Activated T-helper 2 cell treated with anti-CD3 and anti-CD28 coated beads, Interferon-gamma antibody, Interleukin-2, Interleukin-4, amounts not matched to agents 10 μg/mL and 5 μg/mL and 100 μg/mL, durations not matched to agents 14 hours and 24 hours and 36 hours (primary cell): ENCODE measurements at places on chromosomes 6 and 20. TPM values are rescaled to one million over a fixed set of nuclear protein-coding genes. Genes with fewer than 3 reads are reported as not detected.
A peak's percentile ranks its signal among the peaks of the same experiment; 100 is the strongest.

Gene PAK5
- total RNA-seq, result not detected in 2 replicates

Gene CENPQ
- 13.9 and 14.1 TPM in 2 replicates for total RNA-seq

DNA sequence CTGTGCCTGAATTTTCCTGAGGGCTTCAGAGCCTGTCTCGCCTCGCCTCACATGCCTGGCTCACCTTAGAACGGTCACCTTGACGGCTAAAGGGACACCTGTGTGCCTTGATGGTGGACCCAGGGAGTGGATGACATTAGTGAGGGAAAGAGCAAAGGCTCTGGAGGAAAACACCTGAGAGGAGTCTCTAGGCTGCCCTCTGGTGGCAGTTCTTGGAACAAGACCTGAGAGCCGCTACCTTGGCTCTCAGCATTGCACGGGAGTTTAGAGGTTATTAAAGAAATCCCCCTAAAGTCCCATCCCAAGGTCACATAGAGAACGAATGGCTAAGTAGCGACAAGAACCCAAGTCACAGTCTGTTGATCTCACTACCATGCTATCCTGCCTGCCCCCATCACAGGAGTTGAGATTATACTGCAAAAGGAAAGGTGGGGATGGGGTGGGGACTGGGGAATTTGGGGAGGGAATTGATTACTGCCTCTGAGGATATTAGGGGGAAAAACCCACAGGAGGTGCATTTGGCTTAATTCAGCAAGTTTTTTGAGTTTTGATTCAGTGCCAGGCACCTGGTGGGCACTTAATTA is 7.9 kb upstream of the CDSN start:
- H3K36me3 ChIP-seq, result no peaks in the 10 kb centered on the region
- H3K4me3 ChIP-seq, result no peak overlapping the region
- H3K27me3 ChIP-seq, result peaks cover 18% of the 10 kb centered on the region
- peak; percentile 52 for DNase-seq

- no peak overlapping the region for H3K27ac ChIP-seq
- no peaks in the 10 kb centered on the region for H3K36me3 ChIP-seq
- H3K27me3 ChIP-seq, result peaks cover 16% of the 10 kb centered on the region
- H3K4me3 ChIP-seq, result no peak overlapping the region
Observed at GRCh38 chr20:1711826-1712601, 54.4 kb upstream of the SIRPG start.

- H3K4me3 ChIP-seq, result no peak overlapping the region
- no peak overlapping the region for H3K27ac ChIP-seq
- no peak for DNase-seq
- peaks cover 1% of the 10 kb centered on the region for H3K4me1 ChIP-seq
Observed at GRCh38 chr6:71498638-71499037, 210.0 kb downstream of the OGFRL1 start.

Gene CYP39A1
- total RNA-seq, result not detected in 2 replicates

GRCh38 chr6:72720464-72720863 is 98.6 kb downstream of the KCNQ5 start:
- no peak overlapping the region for H3K27ac ChIP-seq
- H3K4me3 ChIP-seq, result no peak overlapping the region
- H3K36me3 ChIP-seq, result no peaks in the 10 kb centered on the region
- H3K27me3 ChIP-seq, result no peaks in the 10 kb centered on the region
- no peak for DNase-seq
- H3K4me1 ChIP-seq, result peaks cover 4% of the 10 kb centered on the region

- no peak for DNase-seq
- peaks cover 7% of the 10 kb centered on the region for H3K27me3 ChIP-seq
- H3K4me1 ChIP-seq, result peaks cover 2% of the 10 kb centered on the region
- H3K27ac ChIP-seq, result no peak overlapping the region
- H3K36me3 ChIP-seq, result no peaks in the 10 kb centered on the region
Observed at GRCh38 chr6:106496823-106497222, 132.5 kb downstream of the RTN4IP1 start.

Gene RIPOR2
- total RNA-seq, result 8.5 and 9.4 TPM in 2 replicates

DNA sequence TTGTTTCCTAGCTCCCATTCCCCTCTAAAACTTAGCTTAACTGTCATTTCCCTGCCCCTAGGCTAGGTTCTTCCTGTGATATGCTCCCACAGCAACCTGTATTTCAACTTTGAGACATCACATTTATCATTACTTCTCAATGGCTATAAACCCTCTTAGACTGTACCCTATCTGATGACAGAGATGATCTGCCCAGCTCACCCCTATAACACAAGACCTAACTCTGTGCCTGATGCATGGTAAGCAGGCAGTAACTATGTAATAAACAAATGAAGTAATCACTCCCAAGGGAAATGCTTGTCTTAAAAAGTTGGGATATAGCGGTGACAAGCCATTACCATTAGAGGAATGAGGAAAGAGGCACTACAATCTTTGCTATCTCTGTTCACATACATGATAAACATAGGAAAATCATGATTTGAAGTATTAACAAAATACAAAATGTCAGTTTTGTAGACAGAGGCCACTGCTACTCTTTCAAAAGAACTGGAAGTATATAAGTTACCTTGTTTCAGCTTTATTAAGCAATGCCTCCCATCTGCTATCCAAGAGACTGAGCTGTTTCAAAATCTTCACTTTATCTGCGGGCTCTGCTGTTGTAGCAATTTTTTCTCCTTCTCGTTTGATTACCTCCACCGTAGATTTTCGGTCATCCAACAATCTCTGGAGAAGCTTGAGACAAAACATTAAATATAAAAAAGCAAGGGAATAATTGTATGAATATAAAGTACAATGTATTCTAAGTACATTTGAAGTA is 110.7 kb downstream of the DST start:
- no peaks in the 10 kb centered on the region for H3K27me3 ChIP-seq
- no peaks in the 10 kb centered on the region for H3K36me3 ChIP-seq
- no peak for DNase-seq
- H3K4me1 ChIP-seq, result no peaks in the 10 kb centered on the region
- H3K27ac ChIP-seq, result no peak overlapping the region

- H3K27ac ChIP-seq, result no peak overlapping the region
- no peaks in the 10 kb centered on the region for H3K27me3 ChIP-seq
- no peak for DNase-seq
- H3K36me3 ChIP-seq, result peaks cover 66% of the 10 kb centered on the region
Observed at GRCh38 chr6:57159127-57159526, 13.0 kb upstream of the BAG2 start.

Gene DEFB132
- not detected in 2 replicates for total RNA-seq
